Left renal pelvis (tissue), 4 donors: ENCODE measurements at places on chromosomes 4 and X. TPM values are rescaled to one million over a fixed set of nuclear protein-coding genes. Genes with fewer than 3 reads are reported as not detected.

GRCh38 chrX:153689654-153690465 lies 2.1 kb downstream of the SLC6A8 start:
- no peak for DNase-seq

DNA sequence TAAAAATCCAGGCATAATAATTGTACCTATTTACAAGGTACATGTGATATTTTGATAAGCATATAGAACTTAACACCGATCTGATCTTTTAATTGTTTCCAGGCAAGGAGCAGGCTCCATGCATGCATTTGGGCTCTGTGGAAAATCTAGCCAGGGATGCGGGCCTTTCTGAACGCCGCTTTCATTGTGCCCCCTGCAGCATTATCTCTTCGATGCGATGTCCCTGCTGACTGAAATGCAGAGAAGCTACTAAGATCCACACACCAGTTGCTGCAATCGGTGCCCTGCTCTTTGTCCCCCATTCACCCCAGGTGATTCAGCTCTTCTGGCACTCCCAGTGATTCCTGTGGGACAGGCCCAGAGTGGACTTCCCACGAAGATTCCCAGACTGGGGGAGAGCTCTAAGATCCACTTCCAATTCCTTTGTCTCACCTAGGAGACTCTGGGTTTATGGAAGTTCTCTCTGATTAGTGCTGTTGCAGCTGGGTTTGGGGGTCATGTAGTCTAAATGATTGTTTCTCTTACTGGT lies 254.3 kb upstream of the AGA start:
- DNase-seq: no peak

- no peak for DNase-seq
Observed at GRCh38 chr4:8900588-8900987, 28.9 kb upstream of the HMX1 start.

DNA sequence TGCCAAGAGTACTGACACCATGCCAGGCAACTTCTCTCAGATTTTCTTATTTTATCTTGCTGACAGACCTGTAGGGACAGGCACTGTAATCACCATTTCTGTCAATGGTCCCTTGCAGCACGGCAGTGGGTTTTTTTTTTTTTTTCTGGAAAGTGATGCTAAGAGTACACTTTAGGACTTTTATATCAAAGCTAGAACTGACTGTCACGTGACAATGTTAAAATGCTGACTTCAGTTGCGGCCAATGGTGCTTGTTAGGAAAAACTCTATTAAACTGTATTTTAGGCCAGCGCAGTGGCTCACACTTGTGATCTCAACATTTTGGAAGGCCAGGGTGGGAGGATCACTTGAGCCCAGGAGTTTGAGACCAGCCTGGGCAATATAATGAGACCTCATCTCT lies 12.3 kb upstream of the SCOC start:
- DNase-seq: no peak

The HTN3 gene
- polyA plus RNA-seq: not detected
